T-cell (primary cell): ENCODE measurements at places on chromosomes 3 and 15. TPM values are rescaled to one million over a fixed set of nuclear protein-coding genes. Genes with fewer than 3 reads are reported as not detected.
A peak's percentile ranks its signal among the peaks of the same experiment; 100 is the strongest.

GRCh38 chr15:60462027-60462426, 16.9 kb downstream of the ICE2 start:
- no peak overlapping the region for H3K4me3 ChIP-seq
- H3K27me3 ChIP-seq: no peaks in the 10 kb centered on the region
- H3K36me3 ChIP-seq: peaks cover 32% of the 10 kb centered on the region
- no peak overlapping the region for H3K27ac ChIP-seq

DNA sequence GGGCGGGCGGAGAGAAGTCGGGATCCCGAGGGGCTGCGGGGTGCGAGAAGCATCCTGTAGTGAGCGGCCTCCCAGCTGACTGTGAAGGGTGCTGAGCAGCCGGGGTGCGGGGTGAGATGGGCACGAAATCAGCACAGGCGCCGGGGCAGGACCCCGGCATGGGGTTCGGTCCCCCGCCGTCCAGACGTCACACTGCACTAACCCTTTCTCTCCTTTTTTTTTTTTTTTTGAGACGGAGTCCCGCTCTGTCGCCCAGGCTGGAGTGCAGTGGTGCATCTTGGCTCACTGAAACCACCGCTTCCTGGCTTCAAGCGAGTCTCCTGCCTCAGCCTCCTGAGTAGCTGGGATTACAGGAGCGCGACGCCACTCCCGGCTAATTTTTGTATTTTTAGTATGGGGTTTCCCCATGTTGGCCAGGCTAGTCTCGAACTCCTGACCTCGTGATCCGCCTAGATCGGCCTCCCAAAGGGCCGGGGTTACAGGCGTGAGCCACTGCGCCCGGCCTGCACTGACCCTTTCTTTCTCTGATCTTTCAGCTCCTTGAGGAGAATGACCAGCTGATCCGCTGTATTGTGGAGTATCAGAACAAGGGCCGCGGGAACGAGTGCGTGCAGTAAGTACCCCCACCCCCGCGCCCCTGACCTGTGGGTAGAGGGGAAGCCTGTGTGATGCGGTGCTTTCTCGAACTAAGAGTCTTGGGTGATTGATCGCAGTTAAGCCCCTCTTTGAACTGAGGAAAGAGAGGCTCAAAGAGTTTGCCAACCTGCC, 513 bp downstream of the SS18L2 start:
- H3K27ac ChIP-seq: peak overlapping the region; percentile 59
- H3K4me3 ChIP-seq: peak overlapping the region; percentile 75
- H3K36me3 ChIP-seq: peaks cover 18% of the 10 kb centered on the region
- peaks cover 12% of the 10 kb centered on the region for H3K4me1 ChIP-seq
- no peaks in the 10 kb centered on the region for H3K27me3 ChIP-seq

DNA sequence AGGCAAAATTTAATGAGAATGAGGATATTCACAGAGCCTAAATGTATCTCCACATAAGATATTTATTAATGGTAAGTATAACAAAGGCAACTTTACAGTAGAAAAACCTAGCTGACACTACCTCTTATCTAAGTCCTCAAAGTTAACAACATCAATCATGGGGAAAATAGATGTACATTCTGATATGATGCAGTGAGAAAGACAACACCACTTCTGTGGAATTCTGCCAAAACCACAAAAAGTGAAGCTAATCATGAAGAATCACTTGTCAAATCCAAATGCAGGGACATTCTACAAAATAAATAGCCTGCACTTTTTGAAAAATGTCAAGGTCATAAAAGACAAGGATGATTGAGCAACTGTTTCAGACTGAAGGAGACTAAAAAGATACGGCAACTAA, 27.5 kb upstream of the EOMES start:
- no peaks in the 10 kb centered on the region for H3K4me1 ChIP-seq
- H3K27ac ChIP-seq: no peak overlapping the region
- no peak for DNase-seq
- H3K27me3 ChIP-seq: no peaks in the 10 kb centered on the region
- no peaks in the 10 kb centered on the region for H3K36me3 ChIP-seq
- H3K4me3 ChIP-seq: no peak overlapping the region

Gene CSTA
- total RNA-seq: not detected

DNA sequence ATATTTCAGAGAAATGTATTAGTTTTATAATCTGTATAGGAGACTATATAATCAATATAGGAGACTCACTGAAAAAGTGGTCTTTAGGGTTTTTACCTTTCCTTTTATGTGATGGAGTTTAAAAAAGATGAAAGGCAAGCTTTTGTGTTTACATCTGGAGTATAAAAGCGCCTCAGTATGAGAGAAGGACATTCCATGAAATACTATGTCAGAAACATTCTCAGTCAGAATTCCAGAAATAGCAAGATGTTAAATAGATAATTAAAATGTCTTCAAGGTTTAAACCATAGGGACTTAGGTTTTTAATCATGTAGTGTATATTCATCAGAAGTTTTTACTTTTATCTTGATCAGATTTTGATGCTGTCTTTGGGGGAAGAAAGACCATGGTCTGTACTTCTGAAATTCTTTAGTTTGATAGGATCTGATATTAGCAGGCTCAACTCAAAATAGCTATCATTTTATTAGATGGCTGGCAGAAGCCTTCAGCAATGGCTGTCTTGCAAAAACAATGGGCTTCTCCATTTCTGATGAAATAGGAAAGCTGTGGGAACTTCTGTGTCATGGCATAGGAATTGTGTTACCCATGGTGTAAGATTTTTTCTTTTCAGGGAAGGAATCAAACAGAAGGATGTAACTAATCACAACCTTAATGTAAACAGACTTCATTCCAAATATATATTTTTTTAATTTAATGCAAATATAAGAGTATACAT, 209.6 kb upstream of the PLSCR5 start:
- H3K4me3 ChIP-seq: no peak overlapping the region
- no peak for DNase-seq
- H3K27me3 ChIP-seq: no peaks in the 10 kb centered on the region
- no peak overlapping the region for H3K27ac ChIP-seq
- no peaks in the 10 kb centered on the region for H3K36me3 ChIP-seq

- H3K4me1 ChIP-seq: no peaks in the 10 kb centered on the region
- no peak overlapping the region for H3K4me3 ChIP-seq
- no peaks in the 10 kb centered on the region for H3K27me3 ChIP-seq
- H3K36me3 ChIP-seq: no peaks in the 10 kb centered on the region
Measured at GRCh38 chr3:190586631-190587011, 72.7 kb downstream of the IL1RAP start.

Gene AGBL1
- not detected for total RNA-seq

Gene CSPG4
- total RNA-seq: 0.06 TPM
